ENCODE measurements at places on chromosomes 2 and 18.
A peak's percentile ranks its signal among the peaks of the same experiment; 100 is the strongest.

DNA sequence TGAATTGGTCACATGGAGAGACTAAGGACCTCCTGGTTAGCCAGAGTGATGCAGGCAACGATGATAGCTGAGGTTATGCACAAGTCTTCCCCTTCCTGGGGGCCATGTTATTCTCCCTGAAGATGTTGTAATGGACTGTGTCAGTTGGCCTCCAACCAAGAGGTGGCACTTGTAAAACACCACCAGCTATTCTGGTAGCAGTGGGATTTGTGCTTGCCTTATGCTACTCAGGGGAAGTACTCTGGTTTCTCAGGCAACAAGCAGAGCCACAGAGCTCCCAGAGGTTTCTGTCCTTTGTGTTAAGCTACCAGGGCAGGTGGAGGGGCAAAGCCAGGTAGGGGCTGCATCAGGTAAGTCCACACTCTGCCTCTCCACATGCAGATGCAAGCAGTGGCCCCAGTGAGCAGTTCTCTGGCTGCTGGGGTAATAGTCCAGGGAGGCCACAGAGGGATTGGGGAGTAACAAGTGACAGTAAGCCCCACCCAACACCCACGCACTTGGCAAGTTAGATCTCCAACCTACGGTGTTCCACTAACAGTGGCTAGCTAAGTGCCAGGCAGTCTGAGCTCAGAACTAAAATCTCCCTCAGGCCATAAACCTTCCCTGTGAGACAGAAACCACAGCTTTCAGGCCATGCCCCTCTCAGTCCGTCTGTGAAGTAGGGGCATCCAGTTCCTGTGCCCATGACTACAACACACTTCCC is 99.7 kb downstream of the RND3 start:
- DNase-seq: no peak
- no peak overlapping the region for H3K4me3 ChIP-seq
- H3K27ac ChIP-seq: no peak overlapping the region
- H3K27me3 ChIP-seq: no peaks in the 10 kb centered on the region
- no peaks in the 10 kb centered on the region for H3K4me1 ChIP-seq

GRCh38 chr2:108938077-108938710 is 50.8 kb downstream of the EDAR start:
- H3K27ac ChIP-seq: no peak overlapping the region
- H3K4me1 ChIP-seq: no peaks in the 10 kb centered on the region
- H3K4me3 ChIP-seq: no peak overlapping the region

DNA sequence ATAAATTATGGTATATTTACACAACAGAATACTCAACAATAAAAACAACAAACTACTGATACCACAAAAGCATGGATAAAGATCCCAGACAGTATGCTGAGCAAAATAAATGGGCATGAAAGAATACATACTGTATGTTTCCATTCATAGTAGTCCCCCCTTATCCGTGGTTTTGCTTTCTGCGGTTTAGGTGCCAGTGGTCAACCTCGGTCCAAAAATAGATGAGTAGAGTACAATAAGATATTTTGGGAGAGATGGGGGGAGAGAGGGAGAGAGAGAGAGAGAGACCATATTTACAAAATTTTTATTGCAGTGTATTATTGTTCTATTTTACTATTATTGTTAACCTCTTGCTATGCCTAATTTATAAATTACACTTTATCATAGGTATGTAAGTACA is 21.0 kb upstream of the TGFA start:
- peaks cover 9% of the 10 kb centered on the region for H3K4me1 ChIP-seq
- no peak overlapping the region for H3K27ac ChIP-seq
- no peaks in the 10 kb centered on the region for H3K36me3 ChIP-seq
- no peak overlapping the region for H3K4me3 ChIP-seq
- no peak for DNase-seq
- no peaks in the 10 kb centered on the region for H3K27me3 ChIP-seq

GRCh38 chr2:151905963-151906632 is 77.9 kb upstream of the ARL5A start:
- DNase-seq: no peak
- H3K4me3 ChIP-seq: no peak overlapping the region
- no peaks in the 10 kb centered on the region for H3K4me1 ChIP-seq
- H3K27ac ChIP-seq: no peak overlapping the region
- H3K27me3 ChIP-seq: no peaks in the 10 kb centered on the region
- H3K36me3 ChIP-seq: no peaks in the 10 kb centered on the region

GRCh38 chr2:221372159-221372884 is 199.8 kb downstream of the EPHA4 start:
- DNase-seq: peak; percentile 22
- H3K36me3 ChIP-seq: no peaks in the 10 kb centered on the region
- no peak overlapping the region for H3K4me3 ChIP-seq
- H3K27me3 ChIP-seq: peaks cover 12% of the 10 kb centered on the region

GRCh38 chr18:48033790-48034650 is 103.6 kb upstream of the SMAD2 start:
- DNase-seq: no peak
- peaks cover 10% of the 10 kb centered on the region for H3K4me1 ChIP-seq
- no peaks in the 10 kb centered on the region for H3K27me3 ChIP-seq
- H3K36me3 ChIP-seq: no peaks in the 10 kb centered on the region

DNA sequence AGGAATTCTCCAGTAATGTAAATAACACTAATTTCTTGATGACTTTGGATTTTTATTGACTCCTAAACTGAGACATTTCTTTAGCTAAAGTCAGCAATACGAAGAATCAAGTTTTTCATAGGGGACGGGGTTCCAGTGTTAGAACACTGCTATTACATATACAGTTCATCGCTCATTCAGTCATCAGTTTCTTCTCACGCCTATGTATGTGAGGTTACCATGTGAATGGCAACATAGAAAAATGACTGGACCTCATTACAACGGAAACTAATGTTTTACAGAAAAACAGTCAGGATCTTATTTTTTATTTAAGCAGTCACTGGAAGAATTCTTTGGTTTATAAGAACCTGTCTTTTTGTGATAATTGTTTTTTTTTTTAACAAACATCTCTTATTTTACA is 56.4 kb downstream of the THADA start:
- peaks cover 2% of the 10 kb centered on the region for H3K36me3 ChIP-seq
- DNase-seq: no peak
- H3K4me1 ChIP-seq: no peaks in the 10 kb centered on the region
- no peak overlapping the region for H3K4me3 ChIP-seq
- H3K27me3 ChIP-seq: no peaks in the 10 kb centered on the region

DNA sequence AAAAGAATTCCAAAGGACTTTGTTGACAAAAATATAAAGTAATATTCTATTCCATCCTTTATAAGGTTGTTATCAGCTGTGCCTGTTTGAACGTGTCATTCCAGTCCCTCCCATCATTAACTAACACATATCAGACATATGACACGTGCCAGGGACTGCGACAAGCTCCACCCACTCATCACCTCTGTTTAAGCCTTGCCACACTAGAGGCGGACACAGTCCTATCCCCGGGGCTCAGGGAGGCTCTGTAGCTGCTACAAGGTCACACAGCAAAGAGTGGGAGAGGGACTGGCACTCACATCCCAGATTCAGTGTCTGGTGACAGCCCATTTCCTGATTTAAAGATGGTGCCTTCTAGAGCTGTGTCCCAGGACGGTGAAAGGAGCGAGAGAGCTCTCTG is 30.0 kb downstream of the TBC1D8 start:
- DNase-seq: no peak
- peak overlapping the region; percentile 51 for H3K27ac ChIP-seq
- H3K36me3 ChIP-seq: no peaks in the 10 kb centered on the region
- peaks cover 78% of the 10 kb centered on the region for H3K4me1 ChIP-seq
- H3K4me3 ChIP-seq: no peak overlapping the region
- no peaks in the 10 kb centered on the region for H3K27me3 ChIP-seq

DNA sequence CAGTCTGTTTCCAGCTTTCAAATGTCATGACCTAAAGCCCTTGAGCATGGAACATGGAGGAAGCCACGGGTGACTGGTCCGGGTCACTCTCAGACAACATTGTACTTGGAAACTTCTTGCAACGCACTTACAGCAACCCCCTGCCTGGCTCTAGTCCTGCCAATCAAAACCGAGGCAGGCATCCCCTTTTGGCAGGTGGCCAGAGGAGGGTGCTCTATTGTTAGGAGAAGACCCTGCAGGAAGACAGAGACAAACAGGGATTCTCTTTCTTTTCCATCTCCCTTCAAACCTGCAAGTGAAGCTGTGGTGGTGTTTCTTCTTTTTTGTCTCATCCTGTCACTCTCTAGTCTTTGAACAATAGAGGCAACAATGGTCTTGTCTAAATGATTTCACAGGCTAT is 667.2 kb downstream of the ZEB2 start:
- H3K4me3 ChIP-seq: no peak overlapping the region
- no peaks in the 10 kb centered on the region for H3K4me1 ChIP-seq
- H3K27me3 ChIP-seq: no peaks in the 10 kb centered on the region
- no peaks in the 10 kb centered on the region for H3K36me3 ChIP-seq

GRCh38 chr2:196249860-196250259 is 78.5 kb upstream of the STK17B start:
- no peak overlapping the region for H3K4me3 ChIP-seq
- no peaks in the 10 kb centered on the region for H3K36me3 ChIP-seq
- no peak overlapping the region for H3K27ac ChIP-seq

DNA sequence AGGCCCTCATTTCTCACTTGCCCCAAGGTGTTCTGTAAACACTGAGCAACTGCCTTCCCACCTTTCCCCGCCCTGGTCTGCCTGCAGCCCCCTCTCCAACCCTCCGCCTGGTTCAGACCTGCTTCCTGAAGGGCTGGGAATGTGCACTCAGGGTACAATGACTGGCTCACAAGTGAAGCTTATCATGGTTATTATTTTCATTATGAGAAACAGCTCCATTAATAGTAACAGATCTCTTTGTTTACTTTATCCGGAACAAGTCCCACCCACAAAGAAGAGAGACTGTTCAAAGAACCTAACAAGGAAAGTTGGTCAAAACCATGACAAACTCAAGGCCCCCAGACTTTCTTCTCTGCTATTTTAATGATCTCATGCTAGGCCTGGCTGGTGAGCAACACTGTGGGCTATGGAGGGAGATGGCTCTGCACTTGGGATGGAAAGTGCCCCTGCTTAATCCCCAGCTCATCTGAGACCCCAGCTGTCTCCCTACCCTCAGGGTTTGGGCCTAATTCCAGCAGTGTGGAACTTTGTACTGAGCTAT is 36.7 kb downstream of the ARHGAP25 start:
- no peaks in the 10 kb centered on the region for H3K4me1 ChIP-seq
- 0 out of 2 replicates have a peak, but pooled peaks cover 3% of the 10 kb centered on the region for H3K27me3 ChIP-seq
- no peak overlapping the region for H3K27ac ChIP-seq
- DNase-seq: no peak
- H3K36me3 ChIP-seq: no peaks in the 10 kb centered on the region
- H3K4me3 ChIP-seq: no peak overlapping the region

DNA sequence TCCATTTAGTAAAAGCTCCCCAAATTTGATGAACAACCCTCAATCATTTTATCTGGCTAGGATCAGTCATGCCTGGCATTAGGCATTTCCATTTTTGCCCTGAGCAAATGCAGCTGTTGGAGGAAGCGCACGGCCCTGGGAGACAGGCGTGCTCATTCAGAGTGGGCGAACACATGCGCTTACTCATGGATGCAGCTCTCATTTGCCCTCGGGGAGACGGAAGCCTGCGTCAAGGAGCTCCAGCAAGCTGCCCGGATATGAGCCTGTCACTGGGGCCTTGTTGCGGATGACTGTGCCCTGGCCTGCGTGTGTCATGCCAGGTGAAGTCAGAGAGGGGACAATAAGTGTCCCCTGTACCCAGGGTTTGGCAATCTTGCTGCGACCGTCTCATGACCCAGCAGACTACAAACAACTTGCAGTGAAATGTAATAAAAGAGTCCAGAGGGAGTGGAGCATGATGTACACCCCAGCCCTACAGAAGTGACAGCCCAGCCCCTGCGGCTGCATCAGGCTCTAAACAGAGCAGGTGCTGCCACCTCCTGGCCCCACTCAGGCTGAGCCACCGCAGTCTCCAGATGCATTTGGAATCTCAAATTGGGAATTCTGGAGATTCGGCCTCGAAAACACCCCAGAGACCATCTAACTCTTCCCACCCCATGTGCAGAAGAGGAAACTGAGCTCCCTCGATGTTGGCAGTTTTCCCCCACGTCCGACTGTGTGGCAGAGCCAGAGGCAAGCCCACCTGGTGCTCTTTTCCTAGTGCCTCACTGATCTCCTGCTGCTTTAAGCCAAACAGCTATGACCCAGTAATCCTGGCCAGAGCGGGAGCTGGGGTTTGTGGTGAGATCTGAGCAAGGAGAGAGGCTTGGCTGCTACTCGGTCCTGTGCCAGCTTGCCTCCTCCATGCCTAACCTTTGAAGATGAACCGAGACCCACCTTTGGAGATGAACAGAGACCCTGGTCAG is 105.0 kb upstream of the ALK start:
- no peak overlapping the region for H3K4me3 ChIP-seq
- H3K36me3 ChIP-seq: no peaks in the 10 kb centered on the region
- no peaks in the 10 kb centered on the region for H3K4me1 ChIP-seq
- peaks cover 67% of the 10 kb centered on the region for H3K27me3 ChIP-seq
- H3K27ac ChIP-seq: no peak overlapping the region

- DNase-seq: no peak
- no peaks in the 10 kb centered on the region for H3K27me3 ChIP-seq
- no peak overlapping the region for H3K27ac ChIP-seq
- H3K4me3 ChIP-seq: no peak overlapping the region
- H3K4me1 ChIP-seq: peaks cover 13% of the 10 kb centered on the region
Measured at GRCh38 chr18:31736630-31737029, 24.1 kb downstream of the SLC25A52 start.

GRCh38 chr2:127377262-127377661 is 10.5 kb downstream of the MAP3K2 start:
- H3K36me3 ChIP-seq: no peaks in the 10 kb centered on the region
- no peaks in the 10 kb centered on the region for H3K27me3 ChIP-seq
- H3K4me1 ChIP-seq: no peaks in the 10 kb centered on the region
- H3K27ac ChIP-seq: no peak overlapping the region
- no peak for DNase-seq

GRCh38 chr2:190342611-190343010 is 778 bp upstream of the INPP1 start:
- no peak overlapping the region for H3K4me3 ChIP-seq

DNA sequence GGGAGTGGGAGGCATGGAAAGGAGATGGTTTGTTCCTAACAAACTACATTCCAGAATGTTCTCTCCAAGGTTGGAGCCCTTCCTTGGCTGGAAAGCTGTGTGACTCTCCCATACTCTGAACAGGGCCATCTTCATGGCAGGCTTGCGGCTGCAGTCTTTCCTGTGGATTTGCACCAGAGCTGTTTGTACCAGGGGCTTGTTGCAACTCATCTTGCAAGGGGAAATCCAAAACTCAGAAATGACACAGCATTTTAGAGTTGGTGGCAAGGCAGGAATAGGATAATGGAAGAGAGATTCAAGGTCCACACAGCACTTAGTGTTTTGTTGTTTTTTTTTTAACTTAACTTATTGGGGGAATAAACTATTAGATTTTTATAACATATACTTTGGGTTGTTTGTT is 73.7 kb upstream of the ZNF516 start:
- H3K4me3 ChIP-seq: no peak overlapping the region
- DNase-seq: no peak
- no peak overlapping the region for H3K27ac ChIP-seq
- H3K27me3 ChIP-seq: no peaks in the 10 kb centered on the region
